ENCODE measurements at places on chromosomes 12 and 14. TPM values are rescaled to one million over a fixed set of nuclear protein-coding genes. Genes with fewer than 3 reads are reported as not detected.

- no peak for DNase-seq
- no peaks in the 10 kb centered on the region for H3K36me3 ChIP-seq
- no peak overlapping the region for H3K4me3 ChIP-seq
- H3K27ac ChIP-seq: peak overlapping the region; percentile 48
- no peaks in the 10 kb centered on the region for H3K27me3 ChIP-seq
Observed at GRCh38 chr14:61388173-61388975, 67.0 kb downstream of the PRKCH start.

- no peaks in the 10 kb centered on the region for H3K27me3 ChIP-seq
- DNase-seq: no peak
- H3K4me1 ChIP-seq: no peaks in the 10 kb centered on the region
Observed at GRCh38 chr12:17301544-17301943, 695.6 kb upstream of the LMO3 start.

- H3K36me3 ChIP-seq: peaks cover 45% of the 10 kb centered on the region
- H3K27me3 ChIP-seq: no peaks in the 10 kb centered on the region
- peaks cover 31% of the 10 kb centered on the region for H3K4me1 ChIP-seq
- H3K27ac ChIP-seq: no peak overlapping the region
- no peak overlapping the region for H3K4me3 ChIP-seq
Observed at GRCh38 chr12:132140918-132141841, 2.9 kb downstream of the DDX51 start.

- no peak overlapping the region for H3K4me3 ChIP-seq
- no peaks in the 10 kb centered on the region for H3K27me3 ChIP-seq
- H3K36me3 ChIP-seq: no peaks in the 10 kb centered on the region
Observed at GRCh38 chr14:68627050-68627867, 165.6 kb downstream of the ZFP36L1 start.

- no peak overlapping the region for H3K4me3 ChIP-seq
- no peaks in the 10 kb centered on the region for H3K4me1 ChIP-seq
- no peak overlapping the region for H3K27ac ChIP-seq
Observed at GRCh38 chr14:92173668-92174067, 51.9 kb downstream of the CPSF2 start.

DNA sequence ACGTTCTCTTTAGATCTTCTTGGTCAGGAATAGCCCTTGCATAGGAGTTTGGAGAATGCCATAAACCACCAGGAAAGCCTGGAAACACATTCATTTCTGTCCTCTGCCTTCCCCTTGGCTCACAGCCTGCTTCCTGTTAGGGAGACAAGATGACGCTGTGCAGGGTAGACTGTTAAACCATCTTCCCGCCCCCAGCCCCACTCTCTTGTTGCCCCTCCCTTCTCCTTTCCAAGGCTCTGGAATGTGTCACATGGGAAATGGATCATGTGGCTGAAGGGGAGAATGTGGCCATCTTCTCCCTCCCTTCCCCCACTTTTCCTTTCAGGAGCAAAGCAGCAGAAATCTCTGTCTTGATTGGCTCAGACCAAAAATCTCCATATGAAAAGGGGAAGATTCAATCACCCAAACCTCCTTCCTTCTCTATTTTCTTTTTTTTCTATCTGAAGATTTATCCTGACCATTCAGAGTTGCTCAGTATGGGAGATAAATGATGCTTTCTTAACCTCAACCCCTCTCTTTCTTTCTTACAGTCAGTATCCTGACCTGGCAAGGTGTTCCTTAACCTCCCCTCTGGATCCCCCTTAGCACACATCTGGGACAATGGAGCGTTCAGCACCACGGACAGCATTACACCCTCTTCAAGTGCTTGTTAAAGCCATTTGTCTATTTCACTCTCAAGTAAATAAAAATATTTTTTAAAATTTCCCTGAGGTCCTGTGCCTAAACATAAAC lies 11.4 kb downstream of the GPR19 start:
- DNase-seq: no peak
- H3K36me3 ChIP-seq: no peaks in the 10 kb centered on the region
- no peaks in the 10 kb centered on the region for H3K27me3 ChIP-seq
- H3K4me1 ChIP-seq: no peaks in the 10 kb centered on the region
- no peak overlapping the region for H3K27ac ChIP-seq

The TGM1 gene
- 269 TPM for total RNA-seq

- no peak for DNase-seq
- H3K36me3 ChIP-seq: no peaks in the 10 kb centered on the region
- no peak overlapping the region for H3K4me3 ChIP-seq
- no peaks in the 10 kb centered on the region for H3K4me1 ChIP-seq
- H3K27ac ChIP-seq: no peak overlapping the region
Observed at GRCh38 chr12:1843641-1844005, 23.3 kb downstream of the LRTM2 start.

- H3K27ac ChIP-seq: no peak overlapping the region
- no peaks in the 10 kb centered on the region for H3K36me3 ChIP-seq
- H3K4me1 ChIP-seq: no peaks in the 10 kb centered on the region
- no peak for DNase-seq
Observed at GRCh38 chr14:98382662-98383061, 889.3 kb downstream of the BCL11B start.

The TMEM229B gene
- total RNA-seq: 9.8 TPM

DNA sequence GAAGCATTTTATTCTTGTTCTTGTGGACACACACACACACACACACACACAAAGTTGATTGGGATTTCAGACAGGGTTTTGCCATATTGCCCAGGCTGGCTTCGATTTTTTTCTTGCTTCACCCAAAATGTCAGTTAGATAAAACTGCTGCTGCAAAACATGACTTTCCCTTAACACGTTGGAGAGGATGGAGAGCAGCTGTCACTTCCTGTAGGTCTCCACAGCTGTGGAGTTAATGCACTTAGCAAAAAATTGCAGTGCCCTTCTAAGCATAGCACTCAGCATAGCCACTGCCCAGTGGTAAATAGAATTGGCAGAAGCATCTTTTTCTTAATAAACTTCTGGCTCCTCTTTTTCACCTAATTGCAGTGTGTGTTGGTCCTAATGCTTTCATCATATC lies 54.5 kb downstream of the PDZRN4 start:
- no peak for DNase-seq
- no peaks in the 10 kb centered on the region for H3K4me1 ChIP-seq
- no peak overlapping the region for H3K27ac ChIP-seq
- no peaks in the 10 kb centered on the region for H3K36me3 ChIP-seq

The EFS gene
- total RNA-seq: 32.4 TPM

DNA sequence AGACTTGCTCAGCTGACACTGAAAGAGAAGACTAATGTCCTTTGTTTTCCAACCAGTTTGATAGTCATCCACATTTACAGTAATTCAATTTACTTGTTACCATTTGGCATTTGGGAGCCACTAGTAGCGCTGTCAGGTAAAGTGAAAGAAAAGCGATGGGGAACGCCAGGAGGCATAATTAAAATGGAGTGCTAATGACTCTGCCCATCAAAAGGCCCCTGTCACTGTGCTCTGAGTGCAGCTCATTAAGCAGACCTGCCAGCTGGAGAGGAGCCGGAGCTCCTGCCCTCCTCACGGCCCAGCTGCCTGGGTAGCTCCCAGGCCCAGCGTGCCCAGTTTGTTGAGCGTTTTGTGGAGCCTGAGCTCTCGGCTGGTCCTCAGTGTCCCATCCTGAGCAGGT lies 463.6 kb upstream of the CCDC196 start:
- H3K36me3 ChIP-seq: no peaks in the 10 kb centered on the region
- no peaks in the 10 kb centered on the region for H3K27me3 ChIP-seq
- no peaks in the 10 kb centered on the region for H3K4me1 ChIP-seq
- H3K27ac ChIP-seq: no peak overlapping the region

The CTSG gene
- total RNA-seq: 1.5 TPM

GRCh38 chr12:12985817-12986408 lies 14.2 kb downstream of the HEBP1 start:
- H3K27ac ChIP-seq: no peak overlapping the region
- peaks cover 3% of the 10 kb centered on the region for H3K4me1 ChIP-seq
- no peaks in the 10 kb centered on the region for H3K27me3 ChIP-seq
- H3K36me3 ChIP-seq: no peaks in the 10 kb centered on the region
- no peak for DNase-seq
- no peak overlapping the region for H3K4me3 ChIP-seq

- DNase-seq: no peak
- H3K27ac ChIP-seq: no peak overlapping the region
- H3K36me3 ChIP-seq: no peaks in the 10 kb centered on the region
- peaks cover 5% of the 10 kb centered on the region for H3K4me1 ChIP-seq
- no peak overlapping the region for H3K4me3 ChIP-seq
- no peaks in the 10 kb centered on the region for H3K27me3 ChIP-seq
Observed at GRCh38 chr12:18160901-18161300, 70.9 kb upstream of the RERGL start.
